ENCODE measurements at places on chromosomes 4 and X.

DNA sequence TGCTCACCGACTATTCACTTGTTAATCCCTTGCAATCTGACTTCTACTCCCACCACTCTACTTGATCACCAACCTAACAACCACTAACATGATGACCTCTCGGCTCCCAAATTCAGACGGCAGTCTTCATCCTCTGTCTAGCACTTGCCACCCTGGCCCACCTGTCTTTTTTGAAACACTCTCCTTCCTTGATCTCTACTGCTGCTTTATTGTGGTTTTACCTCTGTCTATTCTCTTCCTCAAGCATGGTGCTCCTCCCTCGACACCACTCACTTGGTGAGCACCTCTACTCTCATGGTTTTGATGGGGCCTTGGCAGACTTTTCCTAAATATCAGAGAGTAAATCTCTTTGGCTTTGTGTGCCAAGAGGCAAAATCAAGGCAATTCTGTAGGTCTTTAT, 21.7 kb upstream of the CXCR3 start:
- DNase-seq, result no peak

- no peak for DNase-seq
Observed at GRCh38 chr4:155523358-155523757, 143.3 kb upstream of the GUCY1A1 start.

DNA sequence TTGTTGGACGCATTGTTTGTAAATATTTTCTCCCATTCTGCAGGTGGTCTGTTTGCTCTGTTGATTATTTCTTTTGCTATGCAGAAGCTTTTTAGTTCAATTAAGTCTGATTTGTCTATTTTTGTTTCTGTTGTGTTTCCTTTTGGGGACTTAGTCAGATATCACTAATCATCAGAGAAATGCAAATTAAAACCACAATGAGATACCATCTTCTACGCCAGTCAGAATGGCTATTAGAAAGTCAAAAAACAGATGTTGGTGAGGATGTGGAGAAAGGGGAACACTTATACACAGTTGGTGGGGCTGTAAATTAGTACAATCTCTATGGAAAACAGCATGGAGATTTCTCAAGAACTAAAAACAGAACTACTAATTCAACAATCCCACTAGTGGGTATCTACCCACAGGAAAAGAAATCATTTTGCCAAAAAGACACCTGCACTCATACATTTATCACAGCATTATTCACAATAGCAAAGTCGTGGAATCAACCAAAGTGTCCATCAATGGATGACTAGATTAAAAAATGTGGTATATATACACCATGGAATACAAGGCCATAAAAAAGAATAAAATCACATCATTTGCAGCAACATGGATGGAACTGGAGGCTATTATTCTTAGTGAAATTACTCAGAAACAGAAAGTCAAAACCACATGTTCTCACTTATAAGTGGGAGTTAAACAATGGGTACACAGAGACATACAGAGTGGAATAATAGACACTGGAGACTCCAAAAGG, 8.1 kb downstream of the COQ2 start:
- no peak for DNase-seq

DNA sequence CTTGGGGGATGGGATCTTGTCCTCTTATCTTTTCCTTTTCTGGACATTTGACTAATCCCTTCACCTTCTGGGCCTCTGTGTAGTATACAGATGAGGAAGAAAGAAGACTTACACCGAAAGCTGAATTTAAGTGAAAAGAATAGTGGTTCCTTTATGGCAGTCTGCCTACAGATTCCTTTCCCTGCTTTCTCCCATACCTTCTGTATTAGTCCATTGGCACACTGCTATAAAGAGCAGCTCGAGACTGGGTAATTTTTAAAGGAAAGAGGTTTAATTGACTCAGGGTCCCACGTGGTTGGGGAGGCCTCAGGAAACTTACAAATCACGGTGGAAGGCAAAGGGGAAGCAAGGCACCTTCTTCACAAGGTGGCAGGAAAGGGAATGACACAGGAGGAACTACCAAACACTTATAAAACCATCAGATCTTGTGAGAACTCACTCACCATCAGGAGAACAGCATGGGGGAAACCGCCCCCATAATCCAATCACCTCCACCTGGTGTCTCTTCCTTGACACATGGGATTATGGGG, 34.0 kb upstream of the CD38 start:
- no peak for DNase-seq

DNA sequence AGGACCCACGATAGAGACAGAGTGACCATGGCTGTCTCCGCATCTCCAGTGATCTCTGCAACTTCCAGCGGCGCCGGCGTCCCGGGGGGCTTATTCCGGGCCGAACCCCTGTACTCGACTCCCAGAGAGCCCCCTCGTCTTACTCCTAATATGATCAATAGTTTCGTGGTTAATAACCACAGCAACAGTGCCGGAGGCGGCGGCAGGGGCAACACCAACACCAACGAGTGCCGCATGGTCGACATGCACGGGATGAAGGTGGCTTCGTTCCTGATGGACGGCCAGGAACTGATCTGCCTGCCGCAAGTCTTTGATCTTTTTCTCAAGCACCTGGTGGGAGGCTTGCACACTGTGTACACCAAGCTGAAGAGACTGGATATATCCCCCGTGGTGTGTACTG, 343 bp downstream of the DACH2 start:
- no peak for DNase-seq

GRCh38 chr4:102778720-102779119, 18.0 kb upstream of the MANBA start:
- no peak for DNase-seq
